ENCODE measurements at places on chromosomes 1 and 21.

DNA sequence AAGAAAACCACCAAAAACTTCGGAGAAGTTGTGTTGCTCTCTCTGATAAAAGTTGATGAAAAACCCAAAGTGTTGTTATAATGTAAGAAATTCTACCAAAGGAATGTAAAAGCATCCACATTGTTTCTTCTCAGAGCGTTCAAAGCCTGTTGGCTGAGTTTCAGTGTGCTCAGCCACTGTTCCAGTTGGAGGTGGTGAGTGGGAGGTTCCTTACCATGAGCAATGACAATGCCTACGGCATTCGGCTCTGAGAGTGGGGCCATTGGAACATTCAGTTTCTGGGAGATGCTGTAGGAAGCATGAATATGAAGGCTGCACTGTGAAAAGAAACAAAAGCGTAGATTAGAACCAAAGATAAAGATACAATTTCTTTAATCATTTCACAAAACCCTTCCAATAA, 20.5 kb upstream of the MYBPHL start:
- peak; percentile 87 for DNase-seq

- DNase-seq, result no peak
Observed at GRCh38 chr1:64378826-64379225, 91.1 kb upstream of the CACHD1 start.

GRCh38 chr1:190104961-190105360, 372.7 kb downstream of the BRINP3 start:
- no peak for DNase-seq

- DNase-seq, result no peak
Observed at GRCh38 chr21:39849014-39849655, 18.1 kb upstream of the PCP4 start.

- no peak for DNase-seq
Observed at GRCh38 chr1:153770797-153771196, 4.4 kb upstream of the SLC27A3 start.

DNA sequence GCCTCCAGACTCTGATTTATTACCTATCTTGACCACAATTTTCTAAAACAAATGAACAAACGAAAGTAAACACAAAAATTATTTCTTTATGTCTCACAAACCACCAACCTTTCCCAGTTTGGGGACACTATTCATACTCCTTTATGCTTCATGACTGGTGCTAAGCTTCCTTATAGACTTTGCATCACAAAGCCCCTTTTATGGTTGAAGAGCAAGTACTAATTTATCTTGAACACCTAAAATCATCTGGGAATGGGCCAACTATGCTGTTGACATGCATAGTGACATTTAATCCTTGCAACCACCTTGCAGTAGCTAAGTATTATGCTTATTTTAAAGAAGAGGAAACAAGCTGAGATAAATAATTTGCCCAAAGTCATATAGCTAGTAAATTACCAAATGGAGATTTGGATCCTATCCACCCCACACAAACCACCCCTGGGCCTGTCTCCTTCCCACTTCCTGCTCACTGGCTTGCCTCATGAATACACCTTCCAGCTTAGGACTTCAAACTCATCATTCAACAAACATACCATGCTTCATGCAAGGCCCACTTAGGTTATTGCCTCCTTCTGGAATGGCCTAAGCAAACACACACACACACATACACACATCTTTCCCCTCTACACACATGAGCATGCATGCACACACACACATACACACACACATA, 192.2 kb downstream of the PLPP3 start:
- DNase-seq, result no peak

GRCh38 chr1:184740344-184740743, 14.3 kb downstream of the EDEM3 start:
- DNase-seq, result no peak

DNA sequence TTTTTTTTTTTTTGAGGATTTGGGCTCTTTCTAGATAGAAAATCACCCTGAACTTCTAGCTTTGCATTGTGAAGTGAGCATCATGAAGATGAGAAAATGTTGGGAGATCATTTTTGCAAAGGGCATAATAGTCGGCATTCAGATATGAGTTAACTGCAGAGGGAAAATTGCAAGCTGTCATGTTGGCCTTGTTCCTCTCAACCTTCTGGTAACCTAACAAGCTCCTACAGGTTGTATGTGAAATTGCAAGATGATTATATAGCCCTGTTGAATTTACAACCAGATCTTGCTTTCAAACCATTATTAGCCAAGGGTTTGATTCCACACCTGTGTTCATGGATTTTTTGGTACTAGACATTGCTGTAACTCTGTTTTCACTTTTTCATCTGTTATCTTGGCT, 2.2 kb downstream of the ELOA start:
- no peak for DNase-seq

DNA sequence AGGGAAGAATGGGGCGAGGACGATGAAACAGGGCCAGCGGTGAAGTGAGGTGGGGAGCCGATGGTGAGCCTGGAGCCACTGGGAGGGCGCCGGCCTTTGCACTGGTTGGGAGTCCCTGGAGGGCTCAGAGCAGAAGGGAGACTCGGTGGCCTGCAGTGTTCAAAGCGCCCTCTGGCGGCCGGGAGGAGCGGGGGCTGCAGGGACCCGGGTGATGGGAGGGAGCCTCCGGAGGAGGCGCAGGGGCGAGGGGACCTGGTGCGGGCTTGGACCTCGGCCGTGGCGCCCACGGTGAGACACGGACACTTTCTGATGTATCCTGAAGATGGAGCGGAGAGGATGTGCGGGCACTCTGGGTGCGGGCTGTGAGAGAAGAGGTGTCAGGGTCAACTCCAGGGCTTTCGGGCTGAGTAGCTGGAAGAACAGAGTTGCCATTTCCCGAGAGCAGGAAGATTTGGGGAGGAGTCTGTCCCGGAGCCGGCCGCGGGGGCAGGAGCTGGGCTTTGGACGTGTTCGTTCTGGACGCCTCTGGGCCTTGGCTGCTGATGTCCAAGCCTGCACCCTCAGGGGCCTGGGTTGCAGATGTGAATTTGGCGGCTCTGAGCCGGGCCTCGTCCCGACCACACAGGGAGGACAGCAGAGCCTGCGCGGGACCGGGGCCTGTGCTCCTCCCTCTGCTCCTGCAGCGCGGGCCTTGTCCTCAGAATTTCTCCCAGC, 29.7 kb downstream of the HEYL start:
- DNase-seq, result no peak

GRCh38 chr1:154714052-154714623, 106.2 kb upstream of the ADAR start:
- DNase-seq, result no peak

GRCh38 chr1:198158735-198159589, 2.2 kb downstream of the NEK7 start:
- peak; percentile 74 for DNase-seq

DNA sequence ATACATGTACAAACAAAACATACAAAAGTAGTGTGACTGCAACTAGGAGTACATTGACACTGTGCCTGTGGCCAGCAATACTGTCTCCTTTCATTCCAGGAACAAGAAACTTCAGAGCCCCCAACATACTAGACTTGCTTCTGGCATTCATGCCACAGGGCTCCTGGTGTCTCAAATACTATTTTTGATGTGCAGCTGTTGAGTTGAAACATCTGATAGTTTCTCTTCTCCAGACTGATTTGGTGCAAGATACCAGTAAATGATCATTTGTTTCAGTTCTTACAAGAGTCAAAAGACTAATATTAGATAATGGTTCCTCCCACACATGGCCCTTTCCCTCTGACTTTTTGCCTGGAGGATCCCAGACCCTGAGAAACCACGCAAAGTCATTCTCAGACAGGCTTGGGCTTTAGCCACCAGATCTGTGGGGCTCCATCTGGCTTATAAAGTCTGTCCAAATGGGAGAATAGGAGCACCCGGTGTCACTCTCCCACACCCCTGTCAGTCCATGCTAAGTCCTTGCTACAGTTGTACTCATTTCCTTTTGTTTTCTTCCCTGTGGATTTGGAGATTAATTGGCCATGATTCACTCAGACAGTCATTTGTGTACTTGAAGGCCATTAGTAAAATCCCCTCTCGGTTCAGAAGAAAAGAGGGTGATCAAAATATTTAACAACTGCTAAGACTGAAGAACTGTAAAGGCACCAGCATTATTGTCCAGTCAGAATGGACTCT, 163.5 kb upstream of the RUNX1 start:
- no peak for DNase-seq

- DNase-seq, result no peak
Observed at GRCh38 chr1:221881805-221882581, 140.1 kb upstream of the DUSP10 start.

DNA sequence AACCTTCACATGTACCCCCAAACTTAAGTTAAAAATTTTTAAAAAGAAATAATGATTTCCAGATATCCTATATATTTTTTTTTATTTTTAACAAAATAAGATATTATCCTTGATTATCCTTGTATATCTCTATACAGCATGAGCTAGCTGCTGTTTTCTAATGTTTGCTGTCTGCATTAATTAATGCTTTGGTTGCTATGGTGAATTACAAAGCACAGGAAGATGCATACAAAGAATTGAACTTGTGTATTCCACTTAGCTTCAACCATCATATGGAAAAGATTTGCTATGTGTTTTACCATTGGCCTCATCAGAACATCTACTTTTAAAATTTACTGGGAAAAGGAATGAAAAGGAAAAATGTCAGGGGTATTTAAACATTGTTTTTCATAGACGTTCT, 35.4 kb downstream of the VPS45 start:
- no peak for DNase-seq

GRCh38 chr1:110708974-110709440, 34.3 kb upstream of the KCNA3 start:
- DNase-seq, result no peak

DNA sequence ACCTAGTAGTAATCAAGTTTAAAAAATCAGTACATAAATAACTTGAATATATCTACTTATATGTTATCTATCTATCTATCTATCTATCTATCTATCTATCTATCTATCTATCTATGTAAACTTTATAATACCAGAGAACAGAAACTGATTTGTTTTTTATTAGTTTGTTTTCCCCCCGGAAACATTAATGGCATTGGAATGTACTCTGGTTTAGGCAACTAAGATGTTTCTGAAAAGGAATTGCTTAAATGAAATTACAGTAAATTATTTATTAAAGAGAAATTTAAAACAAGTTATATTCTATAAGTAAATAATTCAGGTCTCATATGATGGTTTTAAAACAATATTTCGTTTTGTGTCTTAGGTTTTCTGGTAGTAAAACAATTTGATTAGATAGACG, 681.0 kb upstream of the ADAMTS5 start:
- no peak for DNase-seq

DNA sequence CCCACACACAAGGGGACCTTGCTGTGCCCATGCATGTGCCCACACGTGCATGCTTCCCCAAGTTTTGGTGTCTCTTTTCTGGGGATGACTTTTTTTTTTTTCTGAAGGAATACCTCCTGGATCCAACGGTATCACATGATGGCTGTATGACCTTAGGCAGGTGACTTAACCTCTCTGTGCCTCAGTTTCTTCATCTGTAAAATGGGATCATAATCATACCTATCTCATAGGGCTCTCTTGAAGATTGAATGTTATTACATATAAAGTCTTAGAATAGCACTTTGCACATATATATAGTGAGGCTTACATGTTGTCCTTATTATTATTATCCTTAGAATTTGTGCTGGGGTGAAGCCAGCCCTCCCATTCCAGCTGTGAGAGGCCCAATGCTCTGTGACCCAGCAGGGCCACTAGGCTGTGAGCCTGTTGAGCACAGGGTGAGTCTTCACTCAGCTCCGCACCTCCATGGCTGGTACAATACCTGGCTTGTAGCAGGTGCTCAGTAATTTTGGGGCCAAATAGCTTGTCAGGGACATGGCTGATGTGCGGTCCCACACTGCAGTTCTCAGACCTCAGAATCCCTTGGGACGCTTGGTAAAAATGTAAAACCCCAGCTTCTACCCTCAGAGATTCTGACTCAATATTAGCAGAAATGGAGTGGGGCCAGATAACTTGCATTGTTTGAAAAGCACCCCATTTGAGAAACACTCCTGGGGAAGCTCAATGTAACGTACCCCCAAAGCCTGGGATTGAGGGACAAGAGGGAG, 20.6 kb downstream of the STUM start:
- no peak for DNase-seq

- no peak for DNase-seq
Observed at GRCh38 chr1:204923626-204924012, 53.0 kb downstream of the NFASC start.

GRCh38 chr1:156884560-156885184, 8.8 kb upstream of the PEAR1 start:
- no peak for DNase-seq

GRCh38 chr1:167499106-167499505, 19.2 kb downstream of the CD247 start:
- no peak for DNase-seq

- no peak for DNase-seq
Observed at GRCh38 chr1:41889506-41890414, 29.0 kb downstream of the HIVEP3 start.

DNA sequence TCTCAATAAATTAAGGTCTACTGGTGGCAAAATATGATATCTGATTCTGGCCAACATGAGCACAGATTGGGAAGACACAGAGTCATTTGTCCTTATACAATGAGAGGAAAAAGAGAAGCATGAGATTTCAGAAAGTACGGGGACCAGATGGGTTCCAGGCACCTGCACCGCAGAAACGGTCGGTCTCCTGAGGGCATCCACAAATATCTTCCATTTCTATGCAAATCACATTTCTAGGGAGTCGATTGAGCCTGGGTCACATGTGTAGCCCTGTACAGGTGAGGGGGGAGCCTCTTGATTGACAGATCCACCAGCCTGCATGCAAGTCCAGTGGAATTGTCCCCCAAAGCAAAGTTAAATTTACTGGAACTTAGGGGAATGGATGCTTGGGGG, 415.6 kb downstream of the NPHP4 start:
- no peak for DNase-seq

DNA sequence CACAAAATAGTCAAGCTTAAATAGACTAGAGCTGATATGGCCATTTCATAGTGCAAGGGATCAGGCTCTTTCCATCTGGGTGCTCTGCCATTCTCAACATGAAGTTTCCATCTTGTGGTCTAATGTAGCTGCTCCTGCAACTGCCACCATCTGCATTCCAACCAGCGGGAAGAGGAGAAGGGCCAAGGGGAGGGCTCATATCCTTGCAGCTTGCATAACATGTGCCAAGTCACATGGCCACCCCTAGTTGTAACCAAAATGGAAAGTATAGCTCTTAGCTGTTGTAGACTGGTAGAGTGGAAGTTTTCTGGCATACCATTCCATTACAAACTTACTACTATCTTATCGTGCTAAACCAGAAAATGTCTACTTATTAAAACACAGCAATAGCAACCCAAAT, 38.9 kb upstream of the IVNS1ABP start:
- DNase-seq, result no peak
